ENCODE measurements at places on chromosomes 3 and 15.

GRCh38 chr15:64456634-64457108 is 3.7 kb upstream of the ZNF609 start:
- no peak for DNase-seq

GRCh38 chr3:12730506-12731242 is 28.4 kb downstream of the TMEM40 start:
- no peak for DNase-seq

- no peak for DNase-seq
Observed at GRCh38 chr15:48865370-48866079, 12.4 kb upstream of the EID1 start.

DNA sequence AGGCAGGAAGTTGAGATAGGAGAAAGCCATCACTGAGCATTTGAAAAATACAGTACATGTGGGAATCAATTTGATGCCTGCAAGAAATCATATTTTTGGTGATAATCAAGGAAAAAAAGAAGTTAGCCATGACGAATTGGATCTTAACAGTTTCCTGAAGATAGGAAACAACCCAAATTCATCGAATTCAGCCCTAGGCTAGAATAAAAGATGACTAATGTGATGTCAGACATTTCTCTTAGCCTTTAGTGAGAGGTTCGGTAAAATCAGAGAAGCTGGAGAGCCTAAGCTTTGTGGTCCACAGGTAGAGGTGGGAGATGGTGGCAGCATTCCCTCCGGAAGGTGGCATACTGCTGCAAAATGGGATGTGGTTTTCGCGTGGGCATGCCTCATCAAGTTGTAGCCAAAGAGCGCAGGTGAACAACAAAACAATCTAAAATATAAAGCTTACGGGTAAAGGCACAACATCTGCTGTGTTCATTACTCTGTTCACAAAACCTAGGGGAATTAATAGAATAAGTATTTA is 144.1 kb upstream of the ALCAM start:
- no peak for DNase-seq

DNA sequence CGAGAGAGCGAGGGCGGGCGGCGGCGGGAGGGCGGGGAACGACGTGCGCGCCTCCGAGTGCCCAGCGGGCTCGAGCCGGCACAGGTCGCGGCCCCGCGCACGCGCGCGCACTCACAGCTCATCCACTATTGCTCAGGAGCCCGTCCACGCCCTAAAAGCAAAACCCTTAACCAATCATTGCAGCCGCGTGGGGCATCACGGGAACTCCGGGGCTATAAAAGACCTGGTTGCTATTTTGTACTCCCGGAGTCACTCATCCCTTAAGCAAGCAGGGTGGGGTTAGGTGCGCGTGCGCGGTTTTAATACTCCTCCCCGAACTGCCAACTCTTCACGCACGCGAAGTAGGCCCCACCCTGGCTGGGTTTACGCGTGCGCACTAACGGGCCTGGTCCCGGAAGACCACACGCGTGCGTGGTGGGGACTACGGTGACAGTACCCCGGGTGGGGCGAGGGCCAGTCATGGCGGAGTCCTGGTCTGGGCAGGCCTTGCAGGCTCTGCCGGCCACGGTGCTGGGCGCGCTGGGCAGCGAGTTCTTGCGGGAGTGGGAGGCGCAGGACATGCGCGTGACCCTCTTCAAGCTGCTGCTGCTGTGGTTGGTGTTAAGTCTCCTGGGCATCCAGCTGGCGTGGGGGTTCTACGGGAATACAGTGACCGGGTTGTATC is at the start of the genes RHOA and TCTA:
Gene RHOA, minus strand, starts transcription at position 9 of the 664 bp plus-strand sequence. CDS start 36,387 bp downstream, outside the sequence.
Gene TCTA, plus strand, starts transcription at position 456 of the 664 bp plus-strand sequence. Its CDS starts 4 bp downstream, at position 460.
- peak; percentile 99 for DNase-seq

GRCh38 chr15:81373176-81373575 is 837 bp downstream of the TMC3 start:
- DNase-seq: no peak

- no peak for DNase-seq
Observed at GRCh38 chr3:165451371-165452070, 255.3 kb upstream of the SLITRK3 start.

DNA sequence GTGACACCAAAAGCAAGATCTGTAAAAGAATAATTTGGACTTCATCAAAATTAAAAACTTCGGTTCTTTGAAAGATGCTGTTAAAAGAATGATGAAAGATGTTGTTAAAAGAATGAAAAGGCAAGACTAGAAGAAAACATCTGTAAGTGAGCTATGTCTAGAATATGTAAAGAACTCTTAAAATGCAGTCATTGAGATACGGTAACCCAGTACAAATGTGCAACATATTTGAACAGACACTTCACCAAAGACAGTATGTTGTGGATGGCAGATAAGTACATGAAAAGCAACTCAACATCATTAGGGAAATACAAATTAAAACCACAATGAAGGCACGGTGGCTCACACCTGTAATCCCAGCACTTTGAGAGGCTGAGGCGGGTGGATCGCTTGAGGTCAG is 139.5 kb downstream of the LRIG1 start:
- no peak for DNase-seq

DNA sequence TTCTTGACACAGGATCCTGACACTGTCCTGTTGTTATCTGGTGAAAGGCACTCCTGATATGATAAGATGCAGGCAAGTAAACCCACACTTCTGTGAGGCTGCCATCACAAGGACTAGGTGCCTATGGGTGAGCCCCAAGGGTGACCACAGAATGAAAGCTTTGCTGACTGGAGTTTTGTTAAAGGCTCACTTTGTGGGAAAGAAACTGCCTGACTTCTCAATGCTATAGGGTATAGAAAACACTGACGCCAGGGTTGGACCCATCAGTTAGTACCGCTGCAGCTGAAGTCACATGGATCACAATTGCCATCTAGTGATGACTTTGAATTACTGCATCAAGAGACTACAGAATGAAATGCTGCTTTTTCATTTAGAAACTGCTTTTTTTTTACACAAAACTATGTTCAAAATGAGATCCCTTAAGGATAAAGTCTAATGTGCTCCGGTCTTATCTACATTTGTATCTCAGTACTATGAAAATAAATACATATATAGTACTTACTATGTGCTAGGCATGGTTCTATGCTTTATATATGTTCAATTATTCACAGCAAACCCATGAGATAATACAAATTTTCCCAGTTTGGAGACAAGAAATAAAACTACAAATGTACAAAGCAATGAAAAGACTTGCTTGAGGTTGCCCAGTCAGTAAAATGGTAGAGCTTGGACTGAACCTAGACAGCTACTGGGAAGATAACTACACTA is 64.2 kb upstream of the CMSS1 start:
- DNase-seq: no peak

DNA sequence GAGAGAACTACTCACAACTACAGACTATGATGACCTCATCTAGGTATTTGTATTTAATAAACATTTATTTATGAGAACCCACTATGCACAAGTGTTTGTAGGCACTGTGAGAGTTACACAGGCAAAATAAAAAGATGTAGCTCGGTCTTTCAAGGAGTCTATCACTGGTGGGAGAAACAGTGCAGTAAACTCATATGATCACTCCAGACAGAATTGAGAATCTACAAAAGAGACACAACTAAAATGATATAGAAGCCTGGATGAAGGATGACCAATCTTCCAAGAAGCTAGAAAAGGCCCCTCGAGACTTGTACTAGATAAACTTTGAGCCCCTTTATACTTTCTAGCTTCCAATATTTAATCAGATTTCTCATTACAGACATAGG is 70.2 kb upstream of the ZBTB20 start:
- DNase-seq: no peak

GRCh38 chr3:14519406-14519805 is 20.7 kb downstream of the GRIP2 start:
- DNase-seq: peak; percentile 37

DNA sequence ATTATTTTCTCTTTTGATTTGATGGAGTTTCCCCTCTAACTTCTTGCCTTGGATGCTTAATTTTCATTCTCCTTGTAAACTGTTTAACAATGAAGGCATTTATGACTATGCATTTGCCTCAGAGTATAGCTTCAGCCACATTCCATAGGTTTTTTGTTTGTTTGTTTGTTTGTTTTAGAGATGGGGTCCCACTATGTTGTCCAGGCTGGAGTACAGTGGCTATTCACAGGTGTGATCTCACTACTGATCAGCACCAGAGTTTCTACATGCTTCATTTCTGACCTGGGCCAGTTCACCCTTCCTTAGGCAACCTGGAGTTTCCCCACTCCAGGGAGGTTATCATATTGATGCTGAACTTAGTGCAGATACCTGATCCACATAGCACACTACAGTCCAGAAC is 4.1 kb downstream of the SECISBP2L start:
- DNase-seq: no peak

DNA sequence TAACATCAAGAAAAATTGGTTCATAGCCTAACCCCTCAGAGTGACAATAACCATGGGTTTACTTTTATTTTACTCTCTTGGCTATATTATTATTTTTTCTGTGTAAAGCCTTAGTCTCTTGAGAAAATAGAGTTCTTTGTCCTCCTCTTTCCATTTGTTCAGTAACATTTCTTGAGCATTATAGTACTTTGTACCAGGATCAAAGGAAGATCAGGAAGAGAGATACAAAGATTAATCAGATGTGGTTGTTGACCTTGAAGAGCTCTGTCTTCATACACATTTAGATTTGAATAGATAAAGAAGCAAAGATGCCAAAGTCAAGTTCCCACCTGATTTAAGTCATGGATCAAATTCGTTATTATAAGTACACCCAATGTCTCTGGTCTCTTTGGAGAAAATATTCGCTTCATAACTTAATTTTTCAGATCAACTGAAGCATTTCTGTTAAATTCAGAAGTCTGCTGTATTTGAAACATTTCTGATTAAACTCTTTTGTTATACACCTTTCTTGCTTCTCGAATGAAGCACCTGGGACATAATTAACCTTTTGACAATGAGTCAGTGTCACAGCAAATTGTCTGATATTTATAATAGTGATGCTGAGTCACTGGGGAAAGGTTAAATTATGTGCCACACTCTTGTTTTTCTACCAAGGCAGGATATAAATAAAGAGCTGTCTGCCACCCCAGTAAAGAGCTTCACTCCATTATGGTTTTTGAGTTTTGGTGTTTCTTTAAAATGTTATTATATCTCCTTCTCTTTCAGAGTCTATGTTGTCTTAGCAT is 100.2 kb downstream of the GHSR start:
- DNase-seq: no peak

GRCh38 chr3:36132214-36132613 is 248.1 kb upstream of the STAC start:
- no peak for DNase-seq

DNA sequence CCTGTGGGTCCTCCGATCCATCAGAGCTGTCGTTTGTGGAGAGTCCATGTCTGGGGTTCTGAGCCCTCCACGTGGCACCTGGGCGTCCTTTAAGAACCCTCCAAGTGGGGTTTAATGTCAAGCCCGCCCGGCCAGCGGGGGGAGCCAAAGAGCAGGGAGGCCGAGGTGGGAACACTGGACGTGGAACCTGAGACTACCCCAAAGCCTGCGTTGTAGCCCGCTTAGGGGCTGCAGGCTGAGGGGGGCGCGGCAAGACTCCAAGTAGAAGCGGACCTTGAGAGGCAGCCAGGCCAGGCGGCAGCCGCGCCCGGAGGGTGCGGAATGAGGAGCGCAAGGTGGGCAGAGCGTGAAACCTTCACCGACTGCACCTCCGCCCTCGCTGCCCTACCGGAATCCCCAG is 126.2 kb upstream of the ATP10A start:
- DNase-seq: no peak

DNA sequence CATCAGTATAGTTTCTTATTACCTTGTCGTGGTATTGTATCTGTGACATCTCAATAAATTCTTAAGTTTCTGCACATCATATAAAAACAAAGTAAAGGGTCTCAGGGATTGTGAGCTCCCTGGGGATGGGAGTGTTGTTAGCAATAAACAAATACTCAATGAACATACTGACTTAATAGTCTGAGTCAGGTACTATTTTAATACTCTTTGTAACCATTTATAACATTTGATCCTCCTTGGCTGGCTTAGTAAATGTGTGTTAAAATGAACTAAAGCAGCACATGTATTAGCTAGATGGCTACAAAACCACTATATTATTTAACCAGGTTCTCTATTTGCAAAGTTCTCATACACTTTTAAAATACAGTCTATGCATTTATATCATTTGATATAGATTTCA is 1.8 kb downstream of the ICE2 start:
- DNase-seq: no peak

- DNase-seq: no peak
Observed at GRCh38 chr15:73338606-73339374, 30.0 kb downstream of the HCN4 start.

GRCh38 chr3:190086191-190086590 is 34.5 kb downstream of the P3H2 start:
- DNase-seq: no peak

- no peak for DNase-seq
Observed at GRCh38 chr15:39430389-39430788, 150.5 kb upstream of the THBS1 start.

DNA sequence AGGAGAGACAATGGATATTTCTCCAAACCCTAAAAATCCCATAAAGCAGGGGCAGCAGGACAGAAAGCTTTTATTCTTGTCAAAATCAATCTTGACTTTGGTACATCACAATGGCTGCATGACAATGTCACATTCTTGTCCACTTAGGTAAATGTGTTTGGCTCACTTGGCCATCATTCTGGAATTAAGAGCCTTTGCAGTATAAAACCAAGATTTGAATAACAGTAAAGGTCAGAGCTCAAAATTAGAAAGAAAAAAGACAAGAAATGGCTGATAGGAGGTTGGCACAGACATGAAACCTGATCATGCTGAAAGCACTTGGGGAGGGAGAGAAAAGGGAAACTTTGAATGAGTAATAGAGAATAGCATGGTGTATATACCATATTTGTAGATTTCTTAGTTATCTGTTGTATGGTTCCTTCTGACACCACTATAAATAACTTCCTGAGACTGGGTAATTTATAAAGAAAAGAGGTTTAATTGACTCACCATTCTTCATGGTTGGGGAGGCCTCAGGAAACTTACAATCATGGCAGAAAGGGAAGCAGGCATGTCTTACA is 158.5 kb upstream of the SGO1 start:
- DNase-seq: no peak

DNA sequence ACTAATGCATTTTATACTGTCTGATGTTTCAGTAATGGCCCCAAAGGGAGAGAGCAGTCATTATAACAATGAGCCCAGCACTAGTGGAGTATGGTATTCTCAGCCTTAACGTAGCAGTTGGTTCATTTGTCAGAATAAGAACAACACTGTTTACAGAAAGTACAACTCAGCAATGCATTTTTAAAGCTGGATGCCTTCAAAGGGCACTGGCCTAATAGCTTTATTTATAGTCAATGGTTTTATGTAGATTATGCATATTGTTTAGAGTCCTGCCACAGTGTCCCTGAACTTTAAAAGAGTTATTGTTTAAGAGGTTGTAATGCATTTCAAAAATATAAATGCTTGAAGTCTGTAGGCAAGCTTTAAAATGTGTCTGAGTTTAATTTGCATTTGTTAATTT is 211.1 kb downstream of the MCTP2 start:
- no peak for DNase-seq

- no peak for DNase-seq
Observed at GRCh38 chr3:48966876-48967361, 23.1 kb upstream of the P4HTM start.

- DNase-seq: no peak
Observed at GRCh38 chr3:150783920-150784746, 21.2 kb upstream of the SIAH2 start.

- no peak for DNase-seq
Observed at GRCh38 chr3:69642606-69643005, 96.7 kb upstream of the MITF start.

- no peak for DNase-seq
Observed at GRCh38 chr3:63945558-63946096, 33.4 kb upstream of the SCAANT1 start.

GRCh38 chr3:106092792-106093191 is 224.0 kb upstream of the CBLB start:
- DNase-seq: no peak

- DNase-seq: no peak
Observed at GRCh38 chr15:50350621-50351020, 4.4 kb downstream of the GABPB1 start.

- DNase-seq: no peak
Observed at GRCh38 chr3:166743481-166744134, 636.5 kb downstream of the ZBBX start.

Measured in sciatic nerve (tissue), 2 donors.